ENCODE measurements at places on chromosomes 4 and X. TPM values are rescaled to one million over a fixed set of nuclear protein-coding genes. Genes with fewer than 3 reads are reported as not detected.

DNA sequence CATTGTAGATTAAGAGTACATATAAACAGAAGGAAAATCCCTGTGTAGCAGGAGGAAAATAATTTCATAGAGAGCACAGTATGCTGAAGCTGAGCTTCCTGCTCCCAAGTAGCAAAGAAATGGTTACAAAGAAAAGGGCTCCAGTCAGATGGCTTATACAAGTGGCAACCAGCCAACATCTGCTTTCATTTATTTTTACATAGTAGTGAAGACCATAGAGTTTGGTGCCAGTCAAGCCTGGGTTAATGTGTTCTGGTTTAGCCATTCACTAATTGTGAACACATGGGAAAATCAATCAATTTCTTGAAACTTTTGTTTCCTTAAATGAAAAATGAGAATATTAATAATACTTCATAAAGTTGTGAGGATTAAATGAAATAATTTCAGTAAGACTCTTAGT is 111.3 kb upstream of the ELOVL6 start:
- DNase-seq, result no peak

DNA sequence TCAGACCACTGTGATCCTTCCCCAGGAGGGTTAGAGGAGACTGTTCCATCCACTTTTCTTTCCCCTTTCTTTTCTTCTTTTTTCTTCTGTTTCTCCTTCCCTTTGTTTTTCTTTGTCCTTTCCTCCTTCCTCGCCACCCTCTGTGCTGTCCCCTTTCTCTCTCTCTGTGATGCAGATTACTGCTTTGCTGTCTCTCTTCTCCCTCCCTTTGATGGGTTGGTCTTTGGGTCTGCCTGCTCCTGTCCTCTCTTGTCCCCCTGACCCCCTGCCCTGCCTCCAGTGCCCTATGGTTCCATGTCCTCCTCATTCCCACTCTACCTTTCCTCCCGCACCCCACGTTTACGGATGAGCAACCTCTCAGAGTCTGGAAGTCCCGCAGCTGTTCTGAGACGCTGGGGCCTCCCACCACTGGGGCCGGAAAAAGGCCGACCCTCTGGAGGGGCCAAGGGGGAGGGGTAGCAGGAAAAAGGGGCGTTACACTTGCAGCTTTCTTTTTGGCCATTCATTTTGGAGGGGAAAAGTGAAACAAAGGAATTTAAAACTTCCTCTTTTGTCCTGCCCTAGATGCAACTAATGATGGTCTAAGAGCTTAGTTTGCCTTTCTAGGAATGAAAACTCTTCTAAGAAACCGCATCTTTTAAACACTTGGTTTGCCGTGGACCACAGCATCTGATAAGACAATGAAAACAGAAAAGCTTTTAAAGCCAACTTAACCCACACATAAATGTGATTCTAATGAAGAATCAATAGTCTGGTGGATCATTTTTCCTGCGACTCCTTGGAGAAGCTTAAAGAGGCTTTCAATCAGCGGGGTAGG is 24.5 kb upstream of the TSR2 start:
- DNase-seq, result no peak

DNA sequence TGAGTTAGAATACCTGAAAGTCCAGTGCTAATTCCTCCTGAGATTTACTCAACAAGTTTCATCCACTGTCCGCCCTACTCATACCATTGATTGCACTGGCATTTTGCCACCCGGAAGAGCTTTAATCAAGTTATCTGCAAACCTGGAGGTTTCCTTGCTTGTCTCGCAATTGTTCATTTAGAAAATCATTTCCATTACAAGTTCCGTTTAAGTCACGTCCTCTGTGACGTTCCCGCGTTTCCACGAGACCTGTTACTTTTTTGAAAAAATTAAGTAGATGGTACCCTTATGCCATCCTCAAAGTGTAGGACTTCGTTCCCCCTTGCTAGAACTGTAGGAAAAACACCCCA is 761 bp upstream of the FRYL start:
- no peak for DNase-seq

GRCh38 chr4:167233685-167234315 is 494 bp downstream of the SPOCK3 start:
- DNase-seq, result no peak

RAB39B gene
- total RNA-seq, result 20.1 TPM

GABRB1 gene
- total RNA-seq, result 48.8 TPM

SLC10A6 gene
- 0.27 TPM for total RNA-seq

Measured in cerebellum (tissue), 4 donors.